ENCODE measurements at places on chromosomes 7 and 10.

GRCh38 chr7:77727527-77727926 is 31.3 kb downstream of the RSBN1L start:
- DNase-seq: no peak

GRCh38 chr10:50824782-50825181 is 60.6 kb downstream of the A1CF start:
- DNase-seq: no peak

DNA sequence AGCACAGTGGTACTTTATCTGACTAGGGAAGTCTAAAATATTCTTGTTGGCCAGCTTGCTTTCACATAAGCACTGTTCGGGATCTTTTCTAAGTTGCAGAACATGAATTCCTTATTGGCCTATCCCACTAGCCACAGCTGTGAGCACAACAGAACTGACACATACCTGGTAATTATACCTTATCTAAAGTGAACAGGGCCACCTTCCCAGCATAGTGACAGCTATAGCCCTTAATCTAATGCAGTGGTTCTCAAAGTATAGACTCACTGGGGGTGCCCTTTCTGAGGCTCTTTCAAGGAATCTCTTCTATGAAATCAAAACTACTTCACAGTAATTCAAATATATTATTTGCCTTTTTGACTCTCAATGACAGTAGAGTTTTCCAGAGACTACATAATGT is 184.7 kb upstream of the KAT6B start:
- no peak for DNase-seq

GRCh38 chr10:1033601-1034000 is 7.9 kb upstream of the IDI2 start:
- peak; percentile 56 for DNase-seq

- peak; percentile 13 for DNase-seq
Measured at GRCh38 chr7:20651960-20652544, 36.6 kb downstream of the ABCB5 start.

DNA sequence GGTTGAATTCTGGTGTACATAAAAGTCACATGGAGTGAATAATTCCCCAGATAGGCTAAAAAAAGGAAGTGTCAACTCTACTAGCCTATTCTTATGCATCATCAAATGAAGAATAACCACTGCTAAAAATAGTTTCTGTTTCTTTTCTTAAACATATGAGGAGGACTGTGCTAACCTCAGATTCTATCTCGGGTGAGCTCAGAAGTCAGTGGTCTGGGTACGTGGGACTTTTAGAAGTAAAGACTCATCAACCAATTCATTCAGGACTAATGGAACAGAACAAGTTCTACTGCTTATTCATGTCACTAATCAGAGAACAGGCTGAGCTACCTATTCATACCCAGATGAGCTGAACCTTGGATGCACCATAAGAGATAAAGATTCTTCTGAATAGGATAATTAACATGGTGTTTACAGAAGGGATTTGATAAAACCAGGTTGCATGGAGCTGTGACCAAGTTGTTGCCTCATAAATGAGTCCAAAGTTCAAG is 9.5 kb upstream of the ASAH2 start:
- DNase-seq: no peak

- DNase-seq: no peak
Measured at GRCh38 chr10:70668454-70668970, 3.8 kb upstream of the ADAMTS14 start.

- DNase-seq: no peak
Measured at GRCh38 chr7:45189151-45189970, 31.8 kb downstream of the RAMP3 start.

DNA sequence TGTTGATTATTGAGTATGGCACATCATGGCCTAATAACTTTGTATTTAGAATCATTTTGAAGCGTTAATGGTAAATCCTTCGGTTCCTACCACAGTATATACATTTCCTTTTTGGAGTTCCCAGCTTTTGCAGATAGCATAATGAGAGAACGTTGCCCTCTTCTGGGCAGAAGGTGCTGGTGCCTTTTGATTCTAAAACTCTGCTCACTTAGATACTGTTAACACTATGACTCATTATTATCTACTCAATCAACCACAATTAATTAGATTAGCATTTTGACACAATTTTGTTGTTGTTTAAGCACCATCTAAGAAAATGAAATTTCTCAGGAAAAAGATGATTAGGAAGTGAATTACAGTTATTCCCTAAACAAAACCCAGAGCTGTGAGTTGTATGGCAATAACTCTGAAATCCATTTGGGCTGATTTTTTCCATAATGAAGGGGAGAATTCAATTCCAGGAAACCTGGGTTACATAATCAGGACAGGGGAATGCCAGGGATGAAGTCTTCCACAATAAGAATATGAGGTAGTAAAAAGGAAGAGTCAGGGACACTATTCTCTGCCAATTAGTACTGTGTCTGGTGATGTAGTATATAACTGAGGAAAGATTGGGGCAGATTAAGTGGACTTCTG is 11.5 kb upstream of the DLD start:
- DNase-seq: peak; percentile 35

Data from fibroblast of gingiva (primary cell).